ENCODE measurements at places on chromosomes 11 and 22. TPM values are rescaled to one million over a fixed set of nuclear protein-coding genes. Genes with fewer than 3 reads are reported as not detected.

TSPAN32 gene
- 60.0 TPM for total RNA-seq

RTN4R gene
- total RNA-seq: 1.3 TPM

DNA sequence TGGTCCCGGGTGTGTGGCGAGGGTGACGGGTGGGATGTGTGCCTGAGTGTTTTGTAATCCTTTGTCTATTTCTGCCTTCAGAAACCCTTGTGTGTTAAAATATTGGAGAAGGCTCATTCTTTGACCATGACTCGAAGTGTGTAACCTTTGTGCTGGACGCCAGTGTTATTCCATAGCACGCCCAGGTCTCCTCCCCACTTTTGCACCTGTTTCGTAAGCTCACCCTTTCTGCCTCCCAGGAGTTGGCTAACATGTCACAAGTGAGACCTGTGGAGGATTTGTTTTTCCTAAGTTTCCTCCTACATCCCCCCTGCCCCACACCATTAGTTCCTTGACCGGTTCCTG is 382 bp downstream of the C11orf54 start:
- peaks cover 46% of the 10 kb centered on the region for H3K4me1 ChIP-seq
- H3K27me3 ChIP-seq: no peaks in the 10 kb centered on the region
- H3K27ac ChIP-seq: peak overlapping the region; percentile 93
- peak overlapping the region; percentile 92 for H3K4me3 ChIP-seq
- DNase-seq: no peak

DNA sequence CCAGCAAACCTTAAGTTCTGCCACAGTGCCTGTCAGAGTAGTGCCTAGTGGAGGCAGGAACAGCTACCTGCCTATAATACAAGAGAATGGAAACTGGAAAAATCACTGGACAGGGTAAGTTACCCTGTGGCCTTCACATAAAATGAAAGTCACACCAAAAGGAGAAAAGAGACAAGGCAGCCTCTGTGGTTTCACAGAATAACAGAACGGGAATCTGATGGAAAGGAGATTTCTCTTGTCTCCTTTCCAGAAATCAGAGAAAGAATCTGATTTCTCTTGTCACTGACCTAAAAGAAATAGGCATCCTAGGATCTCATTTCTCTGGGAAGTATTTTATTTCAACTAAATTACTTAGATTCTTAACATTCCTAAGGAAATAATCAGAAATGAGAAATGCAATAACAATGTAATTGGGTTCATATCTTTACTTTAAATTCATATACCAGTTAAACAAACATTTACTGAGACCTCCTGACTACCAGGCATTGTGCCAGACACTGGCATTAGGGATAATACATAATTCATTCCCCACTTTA is 41.6 kb downstream of the PRCP start:
- no peak overlapping the region for H3K27ac ChIP-seq
- no peaks in the 10 kb centered on the region for H3K36me3 ChIP-seq

DNA sequence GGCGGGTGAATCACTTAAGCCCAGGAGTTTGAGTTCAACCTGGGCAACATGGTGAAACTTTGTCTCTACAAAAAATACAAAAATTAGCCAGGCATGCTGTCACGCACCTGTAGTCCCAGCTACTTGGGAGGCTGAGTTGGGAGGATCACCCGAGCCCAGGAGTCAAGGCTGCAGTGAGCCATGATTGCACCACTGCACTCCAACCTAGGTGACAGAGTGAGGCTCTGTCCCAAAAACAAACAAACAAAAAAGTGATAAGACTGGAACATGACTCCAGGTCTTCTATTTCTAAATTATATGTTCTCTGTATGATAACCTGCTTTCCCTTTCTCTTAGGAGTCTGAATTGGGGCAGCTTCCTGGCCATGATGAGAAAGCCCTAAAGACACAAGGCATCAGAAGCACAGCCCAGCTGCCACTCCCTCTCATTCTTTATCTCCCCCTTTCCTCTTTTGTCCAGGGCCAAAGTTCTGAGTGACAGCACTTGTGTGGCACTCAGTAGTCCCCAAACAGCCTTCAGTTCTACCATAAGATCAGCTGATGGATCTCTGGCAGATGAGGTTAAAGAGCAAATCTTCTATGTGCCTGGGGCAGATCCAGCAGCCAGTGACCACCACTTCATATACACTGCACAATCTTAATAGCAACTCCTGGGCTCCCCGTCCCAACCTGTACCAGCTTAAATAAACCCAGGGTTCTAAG is 136.0 kb downstream of the C11orf58 start:
- no peaks in the 10 kb centered on the region for H3K36me3 ChIP-seq
- no peaks in the 10 kb centered on the region for H3K4me1 ChIP-seq

DNA sequence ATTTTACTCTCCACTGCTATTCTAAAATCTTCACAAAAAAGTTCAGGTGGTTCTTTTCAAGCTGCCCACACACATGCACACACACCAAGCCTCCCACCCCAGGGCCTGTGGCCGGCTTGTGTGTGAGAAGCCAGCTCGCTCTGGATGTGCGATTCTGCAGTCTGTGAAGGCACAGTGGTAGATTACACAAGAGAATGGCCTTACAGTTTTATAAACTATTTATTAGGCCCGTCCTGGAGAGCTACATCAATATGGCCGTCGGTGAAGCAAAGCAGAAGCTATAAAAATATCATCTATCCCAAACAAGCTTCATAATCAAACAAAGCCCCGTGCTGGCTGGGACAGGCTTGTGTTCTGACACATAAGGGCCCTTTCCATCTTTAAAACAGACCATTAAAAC is 240.5 kb downstream of the OPCML start:
- no peaks in the 10 kb centered on the region for H3K4me1 ChIP-seq
- H3K36me3 ChIP-seq: no peaks in the 10 kb centered on the region
- H3K27ac ChIP-seq: no peak overlapping the region
- H3K27me3 ChIP-seq: no peaks in the 10 kb centered on the region

- H3K36me3 ChIP-seq: no peaks in the 10 kb centered on the region
- peaks cover 4% of the 10 kb centered on the region for H3K27me3 ChIP-seq
- no peak for DNase-seq
- no peak overlapping the region for H3K27ac ChIP-seq
Observed at GRCh38 chr11:112977755-112978154, 16.5 kb downstream of the NCAM1 start.

Measured in CD4-positive, CD25-positive, alpha-beta regulatory T cell (primary cell).